ENCODE measurements at places on chromosomes 4 and X. TPM values are rescaled to one million over a fixed set of nuclear protein-coding genes. Genes with fewer than 3 reads are reported as not detected.

- no peak for DNase-seq
Observed at GRCh38 chr4:3784454-3785291, 18.5 kb downstream of the ADRA2C start.

DNA sequence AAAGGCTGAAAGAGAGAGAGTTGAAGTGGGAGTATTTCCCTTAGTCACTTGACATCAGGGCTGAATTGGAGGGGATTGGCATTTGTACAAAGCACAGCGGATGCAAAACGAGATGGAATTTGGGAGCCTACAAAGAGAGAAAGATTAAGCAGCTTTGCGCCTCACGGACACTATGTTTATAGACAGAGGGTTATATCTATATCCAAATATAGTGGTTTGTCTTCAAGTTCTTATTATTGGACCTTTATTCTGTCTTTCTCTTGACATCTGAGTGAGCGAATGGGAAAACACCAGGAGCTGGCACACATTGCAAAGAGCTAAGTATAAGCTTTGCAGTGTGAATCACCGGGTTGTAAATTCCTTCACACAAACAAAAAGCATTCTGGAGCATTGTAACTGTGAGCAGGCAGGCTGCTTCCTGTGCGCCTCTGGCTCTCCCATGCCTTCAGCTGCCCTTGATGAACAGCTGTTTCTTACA is 500.2 kb downstream of the STIM2 start:
- DNase-seq, result no peak

DNA sequence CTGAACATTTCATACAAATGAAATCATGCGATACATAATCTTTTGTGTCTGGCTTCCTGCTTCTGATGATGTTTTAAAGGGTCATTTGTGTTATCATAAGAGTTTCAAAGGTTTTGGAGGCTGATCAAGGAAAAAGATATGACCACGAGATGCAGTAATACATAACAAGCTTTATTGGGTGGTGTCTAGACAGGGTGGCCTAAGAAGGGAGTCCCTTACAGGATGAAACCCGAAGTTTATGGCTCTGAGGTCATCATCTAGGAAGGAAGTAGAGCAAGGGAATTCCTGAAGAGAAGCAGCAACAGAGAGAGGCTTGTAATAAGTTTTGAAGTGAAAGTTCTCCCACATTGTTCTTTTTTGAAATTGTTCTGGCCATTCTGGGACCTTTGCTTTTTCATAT is 40.8 kb upstream of the SOD3 start:
- no peak for DNase-seq

DNA sequence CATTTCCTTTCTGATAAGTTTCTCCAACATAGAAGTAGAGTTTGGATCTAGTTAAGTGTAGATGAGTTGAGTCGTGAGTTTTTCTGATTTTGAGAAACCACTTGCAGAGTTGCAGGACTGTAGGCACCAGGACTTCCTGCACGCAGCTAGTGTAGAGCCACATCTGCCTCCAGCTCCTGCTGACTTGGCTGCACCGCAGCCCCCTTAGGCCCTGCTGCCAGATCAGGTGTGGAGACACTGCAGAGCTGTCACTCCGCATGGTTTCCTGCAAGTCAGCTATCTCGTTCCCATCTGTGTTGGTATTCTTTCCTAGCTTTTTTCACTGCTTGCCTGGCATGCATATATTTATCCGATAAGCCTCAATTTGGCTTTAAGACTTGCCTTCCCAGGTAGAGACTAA is 48.9 kb downstream of the PCDH7 start:
- DNase-seq, result no peak

DNA sequence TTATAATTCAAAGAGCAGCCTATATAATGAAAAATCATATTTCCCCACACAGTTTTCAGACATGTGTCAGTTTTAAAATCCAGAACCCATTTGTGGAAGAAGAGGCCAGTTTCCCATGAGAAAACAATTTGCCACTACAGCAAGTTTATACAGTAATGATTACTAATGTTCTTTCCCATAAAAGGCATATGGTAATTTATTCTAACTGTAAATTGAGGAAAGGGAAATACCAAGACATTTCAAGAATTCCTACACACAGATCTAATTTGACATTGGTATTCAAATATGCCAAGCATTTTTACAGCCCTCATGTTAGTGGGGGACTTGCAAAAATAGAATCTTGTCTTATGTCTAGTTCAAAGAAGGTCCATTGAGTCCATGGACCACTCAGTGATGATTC is 1368.6 kb downstream of the FSTL5 start:
- no peak for DNase-seq

DNA sequence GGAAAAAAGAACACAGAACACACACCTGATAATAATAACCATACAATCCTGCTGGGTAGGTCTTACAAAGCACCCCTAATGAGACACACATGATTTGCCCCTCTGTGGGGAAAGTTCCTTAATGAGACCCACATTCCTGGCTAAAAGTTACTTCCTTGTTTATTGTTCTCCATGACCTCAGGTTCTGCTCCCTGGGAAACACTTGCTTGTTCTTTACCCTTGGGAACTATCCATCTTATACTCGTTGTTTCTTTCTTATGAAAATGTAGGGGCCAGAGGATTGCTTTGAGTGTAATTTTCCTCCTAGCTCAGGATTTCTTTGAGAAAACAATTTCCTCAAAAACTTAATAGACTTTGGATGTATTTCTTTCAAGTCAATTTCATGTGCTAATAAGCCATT is 52.1 kb upstream of the PCDH10 start:
- no peak for DNase-seq

The MAGEA12 gene
- total RNA-seq, result not detected

The GPRIN3 gene
- total RNA-seq, result 11.2 TPM

The TCEANC gene
- total RNA-seq, result 7.2 TPM

Measured in naive thymus-derived CD4-positive, alpha-beta T cell (primary cell).